ENCODE measurements at places on chromosomes 7 and 10. TPM values are rescaled to one million over a fixed set of nuclear protein-coding genes. Genes with fewer than 3 reads are reported as not detected.
A peak's percentile ranks its signal among the peaks of the same experiment; 100 is the strongest.

- no peak for DNase-seq
- no peak overlapping the region for H3K27ac ChIP-seq
- no peaks in the 10 kb centered on the region for H3K27me3 ChIP-seq
- no peaks in the 10 kb centered on the region for H3K36me3 ChIP-seq
Measured at GRCh38 chr7:67843001-67843565, 846.5 kb downstream of the TYW1 start.

GRCh38 chr7:112573302-112574039 is 92.7 kb downstream of the LSMEM1 start:
- H3K27me3 ChIP-seq: 0 out of 3 replicates have a peak, but pooled peaks cover 4% of the 10 kb centered on the region
- H3K36me3 ChIP-seq: no peaks in the 10 kb centered on the region
- H3K4me3 ChIP-seq: no peak overlapping the region
- H3K4me1 ChIP-seq: peaks cover 29% of the 10 kb centered on the region

KNDC1 gene
- 0.69 TPM for polyA plus RNA-seq

- H3K4me1 ChIP-seq: no peaks in the 10 kb centered on the region
- no peak for DNase-seq
- no peak overlapping the region for H3K4me3 ChIP-seq
Measured at GRCh38 chr7:152866791-152867501, 107.4 kb downstream of the ACTR3B start.

- H3K4me3 ChIP-seq: no peak overlapping the region
- DNase-seq: peak; percentile 22
- H3K27ac ChIP-seq: no peak overlapping the region
- H3K4me1 ChIP-seq: no peaks in the 10 kb centered on the region
- H3K36me3 ChIP-seq: no peaks in the 10 kb centered on the region
- H3K27me3 ChIP-seq: no peaks in the 10 kb centered on the region
Measured at GRCh38 chr7:116258734-116259133, 48.4 kb downstream of the TES start.

DNA sequence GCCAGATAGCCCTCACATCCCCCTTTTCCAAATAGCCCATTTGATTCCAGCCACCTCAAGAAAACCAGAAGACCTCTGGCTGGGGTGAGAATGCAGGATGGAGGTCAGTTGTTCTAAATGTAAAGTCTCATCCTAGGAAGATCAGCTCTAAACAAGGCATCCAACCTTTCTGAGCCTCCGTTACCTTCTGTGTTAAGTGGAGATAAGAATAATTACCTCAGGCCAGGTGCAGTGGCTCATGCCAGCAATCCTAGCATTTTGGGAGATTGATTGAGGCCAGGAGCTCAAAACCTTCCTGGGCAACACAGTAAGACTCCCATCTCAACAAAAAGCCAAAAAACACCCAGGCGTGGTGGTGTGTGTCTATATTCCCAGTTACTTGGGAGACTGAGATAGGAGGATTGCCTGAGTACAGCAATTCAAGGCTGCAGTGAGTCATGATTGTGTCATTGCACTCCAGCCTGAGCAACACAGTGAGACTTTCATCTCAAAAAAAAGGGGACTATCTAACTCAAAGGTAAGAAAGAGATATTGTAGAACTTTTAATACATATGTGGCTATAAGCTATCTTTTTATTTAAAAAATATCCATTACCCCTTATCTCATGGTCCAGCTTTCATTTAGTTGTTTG is 43.5 kb downstream of the PRTFDC1 start:
- H3K27ac ChIP-seq: no peak overlapping the region
- H3K4me3 ChIP-seq: no peak overlapping the region
- no peaks in the 10 kb centered on the region for H3K27me3 ChIP-seq
- no peaks in the 10 kb centered on the region for H3K36me3 ChIP-seq

DNA sequence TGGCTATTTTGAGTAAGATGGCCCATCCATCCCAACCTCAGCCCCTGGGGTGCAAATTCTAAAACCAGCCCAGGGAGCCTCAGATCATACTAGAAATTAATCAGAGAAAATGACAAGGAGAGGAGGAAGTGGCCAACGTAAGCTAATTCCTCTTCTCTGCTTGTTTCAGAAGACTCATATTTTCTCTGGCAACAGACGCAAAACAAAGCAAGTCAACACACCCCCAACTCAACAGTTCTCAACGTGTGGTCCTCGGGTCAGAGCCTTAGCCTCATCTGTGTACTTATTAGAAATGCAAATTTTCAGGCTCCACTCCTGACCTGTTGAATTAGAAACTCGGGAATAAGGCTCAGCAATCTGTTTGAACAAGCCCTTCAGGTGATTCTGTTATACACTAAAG is 413.9 kb upstream of the AUTS2 start:
- H3K27ac ChIP-seq: no peak overlapping the region
- no peaks in the 10 kb centered on the region for H3K4me1 ChIP-seq
- no peaks in the 10 kb centered on the region for H3K27me3 ChIP-seq
- H3K36me3 ChIP-seq: no peaks in the 10 kb centered on the region
- DNase-seq: no peak

GRCh38 chr7:88347090-88347489 is 40.4 kb upstream of the STEAP4 start:
- DNase-seq: no peak
- H3K4me1 ChIP-seq: no peaks in the 10 kb centered on the region
- peaks cover 1% of the 10 kb centered on the region for H3K27me3 ChIP-seq
- H3K4me3 ChIP-seq: no peak overlapping the region
- H3K27ac ChIP-seq: no peak overlapping the region

DNA sequence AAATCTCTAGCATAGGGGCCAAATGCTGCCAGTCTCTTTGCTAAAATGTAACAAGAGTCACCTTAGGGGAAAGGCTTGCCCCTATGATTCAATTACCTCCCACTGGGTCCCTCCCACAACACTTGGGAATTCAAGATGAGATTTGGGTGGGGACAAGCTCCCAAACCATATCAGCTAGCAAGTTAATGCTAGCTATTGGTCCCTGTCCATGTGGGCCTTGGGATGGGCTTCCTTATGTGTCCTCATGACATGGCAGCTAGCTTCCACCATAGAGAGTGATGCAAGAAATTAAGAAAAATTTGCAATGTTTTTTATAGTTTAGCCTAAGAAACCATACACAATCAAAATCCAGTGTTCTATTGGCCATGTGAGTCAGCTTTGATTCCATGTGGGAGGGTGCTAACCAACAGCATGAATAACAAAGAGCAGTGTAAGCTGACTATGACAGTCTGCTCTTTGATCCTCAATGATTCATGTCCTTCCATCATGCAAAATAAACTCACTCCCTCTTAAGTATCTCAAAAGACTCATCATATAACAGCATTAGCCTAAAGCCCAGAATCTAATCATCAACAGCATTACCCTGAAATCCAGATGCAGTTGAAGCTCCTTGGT is 21.7 kb upstream of the ZNF365 start:
- H3K27me3 ChIP-seq: no peaks in the 10 kb centered on the region
- H3K4me1 ChIP-seq: no peaks in the 10 kb centered on the region
- H3K36me3 ChIP-seq: no peaks in the 10 kb centered on the region
- no peak for DNase-seq
- H3K27ac ChIP-seq: no peak overlapping the region

DNA sequence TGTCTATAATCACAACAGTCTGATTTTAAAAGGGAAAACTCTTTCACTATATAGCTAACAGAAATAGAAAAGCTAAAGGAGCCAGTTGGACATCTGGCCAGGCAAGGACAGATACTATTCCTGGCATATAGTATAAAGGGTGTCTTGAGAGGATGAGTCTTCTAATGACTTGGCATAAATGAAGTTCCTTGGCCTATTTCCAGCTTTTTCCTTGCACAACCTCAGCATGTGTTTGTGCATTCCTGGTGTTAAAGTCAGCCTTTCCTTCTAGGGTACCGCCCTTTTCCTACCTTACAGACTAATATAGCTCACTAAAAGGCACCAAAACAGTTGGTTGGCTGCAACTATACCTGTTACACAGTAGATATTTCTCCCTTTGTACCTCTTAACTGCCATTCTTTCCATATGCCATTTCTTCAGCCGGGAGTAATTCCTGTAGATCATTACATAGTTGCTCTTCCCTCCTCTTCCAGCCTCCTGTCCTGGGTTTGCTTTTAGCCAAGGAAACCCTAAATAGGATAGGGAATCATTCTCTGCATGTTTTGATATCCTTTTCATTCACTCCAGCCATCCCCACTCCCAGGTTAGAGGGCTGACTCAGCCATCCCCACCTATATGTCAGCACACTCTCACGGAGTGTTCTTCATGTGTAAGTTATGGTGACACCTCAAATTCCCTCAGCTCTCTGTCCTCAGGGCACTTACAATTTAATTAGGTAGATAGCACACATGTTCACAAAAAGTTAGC is 102.1 kb upstream of the MDFIC start:
- H3K27me3 ChIP-seq: no peaks in the 10 kb centered on the region
- no peaks in the 10 kb centered on the region for H3K4me1 ChIP-seq
- H3K36me3 ChIP-seq: no peaks in the 10 kb centered on the region
- no peak overlapping the region for H3K4me3 ChIP-seq

DNA sequence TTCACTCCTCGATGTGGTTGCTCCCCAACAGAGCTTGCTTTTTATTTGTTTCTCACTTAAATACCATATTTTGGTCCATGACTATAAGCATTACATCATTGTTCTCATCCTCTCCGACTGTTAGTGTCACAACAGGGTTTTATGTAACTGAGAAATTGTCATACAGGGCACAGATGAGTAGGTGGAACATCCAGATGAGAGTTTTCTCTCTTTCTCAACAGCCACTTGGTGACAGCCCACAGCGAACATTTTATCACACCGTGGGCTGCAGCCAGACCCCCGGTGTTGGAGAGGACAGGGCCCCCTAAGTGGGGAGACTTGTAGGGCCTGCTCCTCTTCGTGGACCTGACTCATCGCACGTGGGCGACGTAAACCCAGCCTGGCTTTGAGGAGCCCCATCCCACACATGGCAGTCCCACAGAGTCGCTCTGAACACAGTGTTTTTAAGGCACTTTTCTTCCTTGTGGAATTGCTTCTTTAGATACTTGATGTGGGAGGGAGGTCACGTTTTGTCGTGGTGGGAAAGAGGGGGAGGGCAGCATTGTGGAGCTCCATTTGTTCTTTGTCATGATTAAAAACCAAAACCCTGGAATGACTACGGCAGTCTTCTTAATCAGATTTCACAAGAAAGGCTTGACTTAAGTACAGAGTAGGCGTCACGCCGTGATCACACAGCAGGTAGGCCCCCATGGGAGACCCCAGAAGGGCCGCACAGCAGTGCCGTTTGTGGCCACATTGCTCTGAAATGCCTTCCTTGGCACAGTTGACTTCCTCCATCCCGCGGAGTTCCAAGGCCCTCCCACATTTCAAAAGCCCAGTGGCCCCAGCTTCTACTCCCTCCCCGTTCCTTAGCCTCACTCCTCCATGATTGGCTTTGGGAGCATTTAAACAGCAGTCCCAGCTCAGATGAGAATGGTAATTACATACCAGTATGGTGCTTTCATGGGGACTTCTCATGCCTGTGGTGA is 220.6 kb downstream of the CCDC3 start:
- no peak overlapping the region for H3K27ac ChIP-seq
- no peaks in the 10 kb centered on the region for H3K4me1 ChIP-seq
- no peak for DNase-seq
- H3K4me3 ChIP-seq: no peak overlapping the region
- no peaks in the 10 kb centered on the region for H3K36me3 ChIP-seq

DNA sequence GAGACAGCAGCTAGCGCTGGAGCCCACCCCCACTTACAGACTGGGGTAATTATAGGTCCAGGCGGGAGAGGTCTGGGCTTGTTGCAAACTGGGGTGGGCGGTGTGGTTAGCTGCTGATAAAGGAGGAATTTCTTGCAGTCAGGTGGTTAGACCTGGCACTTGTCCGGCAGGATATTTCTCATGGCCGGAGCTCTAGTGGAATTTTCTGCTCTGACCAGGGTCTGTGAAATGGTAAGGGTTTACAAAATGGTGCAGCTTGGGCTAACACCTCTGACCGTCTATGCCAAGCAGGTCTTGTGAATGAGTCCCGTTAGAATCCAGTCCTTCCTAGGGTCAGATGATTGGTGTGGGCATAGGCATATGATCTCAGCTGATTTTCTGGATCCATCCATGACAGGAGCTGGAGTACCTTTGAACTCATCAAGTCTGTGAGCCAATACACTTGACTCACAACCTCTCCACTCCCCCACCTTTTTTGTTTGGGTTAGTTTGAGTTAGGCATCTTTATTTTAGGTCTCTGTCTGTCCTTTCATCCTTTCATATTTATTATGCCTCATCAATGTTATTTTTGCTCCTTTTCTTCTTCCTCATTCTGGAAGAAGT is 213.4 kb downstream of the SUGCT start:
- no peaks in the 10 kb centered on the region for H3K4me1 ChIP-seq
- DNase-seq: no peak
- no peak overlapping the region for H3K27ac ChIP-seq
- no peaks in the 10 kb centered on the region for H3K36me3 ChIP-seq
- H3K27me3 ChIP-seq: no peaks in the 10 kb centered on the region

TIAL1 gene
- polyA plus RNA-seq: 148 TPM

DNA sequence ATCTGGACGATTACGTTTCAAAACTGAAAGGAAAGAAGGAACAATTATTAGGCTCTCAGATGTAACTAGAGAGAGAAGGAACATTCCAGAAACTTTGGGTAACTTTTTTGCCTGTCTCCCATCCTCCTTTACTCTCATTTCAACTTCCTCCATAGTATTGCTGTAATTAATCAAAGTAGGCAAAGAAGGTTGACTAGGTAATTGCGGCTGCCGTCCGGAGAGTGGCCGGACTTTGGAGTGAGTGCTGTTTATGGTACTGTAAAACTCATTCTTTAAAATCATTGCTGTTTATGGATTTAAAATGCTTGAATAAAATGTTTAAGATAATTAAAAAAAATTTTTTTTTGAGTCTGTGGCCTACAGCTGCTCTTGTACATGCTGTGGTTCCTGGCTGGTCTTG is 56.4 kb downstream of the RBM33 start:
- H3K27me3 ChIP-seq: no peaks in the 10 kb centered on the region
- H3K27ac ChIP-seq: no peak overlapping the region
- no peak for DNase-seq
- H3K36me3 ChIP-seq: peaks cover 68% of the 10 kb centered on the region

PDE1C gene
- not detected for polyA plus RNA-seq

FOXP2 gene
- 0.90 TPM for polyA plus RNA-seq

GRCh38 chr10:3954615-3955014 is 169.6 kb upstream of the KLF6 start:
- H3K36me3 ChIP-seq: no peaks in the 10 kb centered on the region
- H3K27me3 ChIP-seq: no peaks in the 10 kb centered on the region
- no peaks in the 10 kb centered on the region for H3K4me1 ChIP-seq

ATOH7 gene
- not detected for polyA plus RNA-seq

DNA sequence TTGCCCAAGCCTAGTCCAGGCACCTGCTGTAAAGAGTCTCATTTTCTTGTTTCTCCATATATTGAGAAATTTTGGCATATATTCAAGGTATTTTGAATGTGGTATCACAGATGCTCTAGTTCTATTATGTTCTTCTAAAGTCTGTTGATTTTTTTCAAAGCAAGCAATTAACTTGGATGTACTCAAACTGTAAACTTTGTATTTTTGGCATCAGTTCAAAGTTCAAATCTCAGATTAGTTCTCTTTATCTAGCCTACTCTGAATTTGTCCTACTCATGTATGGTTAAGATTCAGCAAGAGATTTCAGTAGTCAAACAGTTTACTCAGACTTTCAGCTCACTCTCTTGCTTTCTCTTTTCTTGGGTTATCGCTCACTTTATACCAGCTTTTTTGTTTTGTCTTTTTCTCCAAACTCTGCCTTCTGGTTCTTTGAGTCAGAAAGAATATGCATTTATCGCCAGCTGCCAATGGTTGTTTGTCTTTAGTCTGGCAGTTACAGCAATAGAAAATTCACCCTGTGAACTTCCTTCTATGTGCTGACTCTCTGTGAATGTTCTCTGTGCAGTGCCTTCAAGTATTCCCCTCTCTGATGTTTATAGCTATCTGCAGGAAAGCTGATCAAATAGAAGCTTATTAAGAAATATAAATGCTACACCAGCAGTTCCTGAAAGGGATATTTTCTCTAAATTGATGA is 56.0 kb downstream of the ANKRD7 start:
- H3K4me3 ChIP-seq: no peak overlapping the region
- no peaks in the 10 kb centered on the region for H3K36me3 ChIP-seq
- H3K27me3 ChIP-seq: no peaks in the 10 kb centered on the region
- no peaks in the 10 kb centered on the region for H3K4me1 ChIP-seq
- no peak overlapping the region for H3K27ac ChIP-seq
